ENCODE measurements at places on chromosomes 2 and 18.
A peak's percentile ranks its signal among the peaks of the same experiment; 100 is the strongest.

DNA sequence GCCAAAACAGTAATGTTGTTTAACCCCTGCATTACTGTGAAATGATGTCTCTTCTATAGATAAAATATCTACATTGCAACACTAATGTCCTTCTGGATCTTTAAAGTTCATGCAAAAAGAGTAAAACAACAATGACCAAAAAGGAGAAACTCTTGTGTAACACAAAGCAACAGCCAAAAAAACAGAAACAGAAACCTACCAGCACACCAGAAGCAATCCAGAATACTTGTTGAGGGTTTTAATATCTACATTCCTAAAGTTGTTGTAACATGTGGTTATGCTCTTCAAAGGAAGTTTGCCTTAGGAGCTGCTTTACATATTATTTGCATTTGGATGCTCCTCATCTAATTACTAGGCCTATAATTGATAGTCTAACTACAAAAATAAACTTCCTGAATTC, 157.2 kb downstream of the BABAM2 start:
- DNase-seq: no peak

DNA sequence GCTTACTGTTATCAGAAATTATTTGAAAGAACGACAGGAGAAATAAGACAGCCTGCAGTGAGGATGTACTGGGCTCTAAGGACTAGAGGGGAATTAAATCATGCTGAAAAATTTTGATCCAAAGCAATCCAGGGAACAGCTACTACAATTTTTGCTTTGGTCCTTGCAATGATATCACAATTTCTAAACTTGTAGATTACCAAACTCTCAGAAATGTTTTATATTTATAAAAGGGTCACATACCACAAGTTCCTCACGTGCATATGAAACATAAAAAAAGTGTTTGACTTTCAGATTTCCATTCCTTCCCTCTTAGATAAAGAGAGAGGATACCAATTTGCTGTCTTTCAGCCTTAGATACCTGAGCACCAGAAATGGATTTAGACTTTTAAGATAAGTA, 261.2 kb downstream of the STK39 start:
- no peak for DNase-seq

GRCh38 chr2:207768866-207769596, 675 bp downstream of the FZD5 start:
- DNase-seq: peak; percentile 27

DNA sequence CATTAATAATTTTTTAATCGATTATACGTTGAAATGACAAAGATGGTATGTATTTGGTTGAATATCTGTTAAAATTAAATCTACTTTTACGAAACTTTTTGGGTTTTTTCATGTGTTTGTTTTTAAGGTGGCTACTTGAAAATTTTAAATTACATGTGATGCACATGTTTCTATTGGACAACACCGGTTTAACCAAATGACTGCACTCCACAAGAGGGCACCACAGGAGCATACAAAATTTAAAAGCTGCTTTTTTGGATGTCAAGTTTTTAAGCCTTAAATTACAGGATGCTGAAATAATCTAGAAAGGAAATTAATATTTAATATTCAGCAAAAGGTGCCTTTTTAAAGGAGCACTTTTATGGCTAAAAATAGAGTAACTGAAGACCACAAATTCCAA, 98.7 kb downstream of the ACVR1 start:
- peak; percentile 68 for DNase-seq

DNA sequence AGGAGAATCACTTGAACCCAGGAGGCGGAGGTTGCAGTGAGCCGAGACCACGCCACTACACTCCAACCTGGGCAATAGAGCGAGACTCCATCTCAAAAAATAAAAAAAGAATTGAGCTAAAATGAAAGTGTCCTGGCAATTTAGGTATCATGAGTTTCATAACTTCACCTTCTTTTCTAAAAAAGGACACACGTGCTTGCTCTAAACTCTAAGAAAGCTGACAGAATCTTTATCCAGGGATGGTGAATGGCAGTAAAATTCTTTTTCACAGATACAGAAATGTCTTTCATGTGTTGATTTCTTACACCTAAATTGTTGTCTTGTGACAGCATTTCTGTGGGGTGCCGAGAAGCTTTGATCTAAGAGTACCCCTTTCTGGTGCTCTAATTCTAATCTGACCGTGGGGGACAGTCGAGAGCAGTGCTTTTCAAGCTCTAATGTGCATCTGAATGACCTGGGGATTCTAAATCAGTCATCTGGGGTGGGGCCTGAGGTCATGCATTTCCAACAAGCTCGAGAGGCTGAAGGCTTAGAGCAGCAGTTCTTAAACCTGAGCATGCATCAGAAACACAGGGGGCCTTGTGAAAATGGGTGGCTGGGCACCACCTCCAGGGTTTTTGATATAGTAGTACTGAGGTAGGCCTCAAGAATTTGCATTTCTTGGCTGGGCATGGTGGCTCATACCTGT, 42.1 kb upstream of the REL start:
- DNase-seq: no peak

GRCh38 chr2:136000502-136000901, 15.1 kb upstream of the DARS1 start:
- no peak for DNase-seq

- DNase-seq: no peak
Observed at GRCh38 chr2:233271693-233272092, 20.2 kb downstream of the ATG16L1 start.

Data from activated CD8-positive, alpha-beta T cell treated with anti-CD3 and anti-CD28 coated beads, Interleukin-2, amount 10 ng/mL, durations not matched to agents 7 days and 5 days (primary cell).